ENCODE measurements at places on chromosomes 5 and 9. TPM values are rescaled to one million over a fixed set of nuclear protein-coding genes. Genes with fewer than 3 reads are reported as not detected.

DNA sequence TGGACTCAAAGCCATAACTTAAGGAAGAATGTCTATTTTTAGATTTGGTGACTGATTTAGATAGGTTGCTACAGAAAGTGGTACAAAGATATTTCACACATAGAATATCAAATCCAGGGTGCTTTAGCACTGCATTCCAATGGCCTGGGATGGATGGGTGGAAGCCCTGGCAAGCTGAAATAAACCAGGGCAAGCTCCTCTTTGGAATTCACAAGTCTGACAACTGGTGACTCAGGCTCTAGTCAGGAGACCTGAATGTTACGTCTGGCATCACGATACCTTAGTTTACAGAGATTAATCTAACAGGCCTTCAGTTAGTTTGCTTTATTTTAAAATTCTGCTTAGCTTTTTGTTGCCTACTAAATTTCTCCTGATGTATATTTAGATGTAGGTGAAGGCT, 144.0 kb downstream of the TMC1 start:
- no peak overlapping the region for H3K4me3 ChIP-seq
- peaks cover 2% of the 10 kb centered on the region for H3K27me3 ChIP-seq
- no peaks in the 10 kb centered on the region for H3K4me1 ChIP-seq
- H3K27ac ChIP-seq = no peak overlapping the region

Gene NREP
- total RNA-seq = 4.7 TPM

Gene ANKRD34B
- total RNA-seq = not detected

- H3K27me3 ChIP-seq = peaks cover 3% of the 10 kb centered on the region
- DNase-seq = no peak
- no peaks in the 10 kb centered on the region for H3K36me3 ChIP-seq
- H3K4me3 ChIP-seq = no peak overlapping the region
- H3K4me1 ChIP-seq = no peaks in the 10 kb centered on the region
These were observed 20.0 kb upstream of the GDNF start for GRCh38 chr5:37859805-37860204.

- no peak for DNase-seq
- no peak overlapping the region for H3K27ac ChIP-seq
- H3K36me3 ChIP-seq = no peaks in the 10 kb centered on the region
- no peaks in the 10 kb centered on the region for H3K4me1 ChIP-seq
These were observed 22.3 kb upstream of the ZNF474 start for GRCh38 chr5:122107016-122107415.

- H3K36me3 ChIP-seq = no peaks in the 10 kb centered on the region
- H3K4me1 ChIP-seq = no peaks in the 10 kb centered on the region
- DNase-seq = no peak
- no peak overlapping the region for H3K4me3 ChIP-seq
- H3K27me3 ChIP-seq = no peaks in the 10 kb centered on the region
These were observed 64.4 kb downstream of the ANXA1 start for GRCh38 chr9:73216100-73216499.

GRCh38 chr5:120017513-120017912, 388.2 kb downstream of the FAM170A start:
- no peak overlapping the region for H3K4me3 ChIP-seq
- DNase-seq = no peak
- no peaks in the 10 kb centered on the region for H3K36me3 ChIP-seq
- no peaks in the 10 kb centered on the region for H3K27me3 ChIP-seq
- no peaks in the 10 kb centered on the region for H3K4me1 ChIP-seq

Data from T-cell (primary cell).